ENCODE measurements at places on chromosomes 3 and 15. TPM values are rescaled to one million over a fixed set of nuclear protein-coding genes. Genes with fewer than 3 reads are reported as not detected.

The NEK10 gene
- 0.48 TPM for total RNA-seq

The GOLGA6D gene
- total RNA-seq = not detected

The LRTM1 gene
- not detected for total RNA-seq

The AADACL2 gene
- total RNA-seq = not detected

The PLAAT1 gene
- 0.14 TPM for total RNA-seq

The SH2D7 gene
- not detected for total RNA-seq

The PLA2G4F gene
- 1.2 TPM for total RNA-seq

The ACVR2B gene
- total RNA-seq = 2.5 TPM

The ATP13A3 gene
- total RNA-seq = 96.8 TPM

The MITF gene
- total RNA-seq = 1.8 TPM

The WDR72 gene
- total RNA-seq = not detected

The INO80 gene
- 23.4 TPM for total RNA-seq

The ZNF774 gene
- total RNA-seq = 1.9 TPM

The ANKRD63 gene
- not detected for total RNA-seq

The ITIH1 gene
- not detected for total RNA-seq

The ZNF717 gene
- total RNA-seq = 10.4 TPM

The CAPN3 gene
- 3.8 TPM for total RNA-seq

The WWTR1 gene
- 23.6 TPM for total RNA-seq

The COLQ gene
- 0.07 TPM for total RNA-seq

The P2RY12 gene
- total RNA-seq = not detected

The PARP15 gene
- 0.35 TPM for total RNA-seq

The FAM107A gene
- total RNA-seq = not detected

The ZBTB47 gene
- total RNA-seq = 7.7 TPM

The HES1 gene
- total RNA-seq = 35.1 TPM

The PLD1 gene
- total RNA-seq = 7.7 TPM

The ELL3 gene
- total RNA-seq = 3.4 TPM

The ABI3BP gene
- total RNA-seq = 2.7 TPM

The TMEM45A gene
- 16.1 TPM for total RNA-seq

The FILIP1L gene
- 21.1 TPM for total RNA-seq

The EIF4E3 gene
- total RNA-seq = 2.6 TPM

The CCR1 gene
- total RNA-seq = not detected

The CCR9 gene
- total RNA-seq = not detected

The INSYN1 gene
- total RNA-seq = 0.24 TPM

The FETUB gene
- total RNA-seq = 0.07 TPM

The GOLGA8T gene
- 0.10 TPM for total RNA-seq

The NPAP1 gene
- total RNA-seq = not detected

The C3orf80 gene
- total RNA-seq = not detected

The CACNA2D2 gene
- total RNA-seq = 0.04 TPM

The CLRN1 gene
- total RNA-seq = not detected

The SPTBN5 gene
- 1.4 TPM for total RNA-seq

The ACTC1 gene
- not detected for total RNA-seq

The MYRIP gene
- total RNA-seq = not detected

The SKOR1 gene
- total RNA-seq = not detected

The PRR20G gene
- not detected for total RNA-seq

The HHATL gene
- total RNA-seq = not detected

The IMPG2 gene
- total RNA-seq = 0.03 TPM
